ENCODE measurements at places on chromosomes 6 and 20.

DNA sequence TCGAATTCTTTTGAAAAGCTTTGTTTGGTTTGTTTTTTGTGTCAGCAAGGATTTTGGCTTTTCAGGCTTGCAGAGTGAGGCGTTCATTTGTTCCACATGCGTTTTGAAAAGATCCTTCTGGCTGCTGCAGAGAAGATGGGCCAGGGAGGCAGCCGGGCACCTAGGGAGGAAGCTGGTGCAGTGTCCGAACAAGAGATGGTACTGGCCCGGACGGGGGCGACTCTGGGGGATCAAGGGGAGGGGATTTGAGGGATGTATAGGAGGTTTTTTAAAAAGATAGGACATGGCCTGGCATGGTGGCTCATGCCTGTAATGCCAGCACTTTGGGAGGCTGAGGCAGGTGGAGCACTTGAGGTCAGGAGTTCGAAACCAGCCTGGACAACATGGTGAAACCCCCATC, 55.3 kb downstream of the DLGAP4 start:
- DNase-seq, result no peak

DNA sequence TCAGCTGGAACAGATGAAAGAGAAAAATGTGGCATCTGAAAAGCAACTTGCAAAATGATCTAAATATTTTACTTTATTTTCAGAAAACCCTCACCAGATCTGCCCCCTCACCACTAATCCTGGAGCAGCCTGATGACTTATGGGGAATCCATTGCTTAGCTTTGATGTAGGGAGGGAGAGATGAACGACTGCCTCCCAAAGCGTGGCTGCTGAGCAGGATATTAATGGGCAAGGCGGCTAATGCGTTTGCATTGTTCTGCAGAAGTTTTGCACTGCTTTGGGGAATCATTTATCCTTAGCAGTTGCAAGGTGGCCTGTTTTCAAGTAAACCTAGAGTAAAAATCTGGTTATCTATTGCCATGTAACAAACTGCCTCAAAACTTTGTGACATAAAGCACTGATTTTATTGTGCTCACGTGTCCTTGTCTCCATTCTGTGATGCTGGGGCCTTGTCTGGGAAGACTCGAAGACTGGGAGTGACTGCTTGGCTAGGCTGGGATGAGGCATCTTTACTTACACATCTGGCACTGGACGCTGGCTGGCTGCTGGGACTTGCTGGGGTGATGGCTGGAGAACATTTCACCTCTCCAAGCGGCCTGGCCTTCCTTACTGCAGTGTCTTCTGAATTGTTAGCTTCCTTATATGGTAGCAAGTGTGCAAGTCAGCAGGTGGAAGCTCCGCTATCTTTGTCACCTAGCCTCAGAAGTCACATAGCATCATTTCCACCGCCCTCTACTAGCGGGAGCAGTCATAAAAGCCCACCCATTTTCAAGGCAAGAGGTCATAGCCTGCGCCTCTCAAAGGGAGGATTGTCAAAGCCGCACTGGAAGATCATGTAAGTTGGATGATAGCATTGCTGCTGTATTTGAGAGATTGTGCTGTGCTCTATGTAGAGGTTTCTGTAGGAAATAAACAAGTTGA, 313.2 kb downstream of the NRN1 start:
- DNase-seq, result no peak

DNA sequence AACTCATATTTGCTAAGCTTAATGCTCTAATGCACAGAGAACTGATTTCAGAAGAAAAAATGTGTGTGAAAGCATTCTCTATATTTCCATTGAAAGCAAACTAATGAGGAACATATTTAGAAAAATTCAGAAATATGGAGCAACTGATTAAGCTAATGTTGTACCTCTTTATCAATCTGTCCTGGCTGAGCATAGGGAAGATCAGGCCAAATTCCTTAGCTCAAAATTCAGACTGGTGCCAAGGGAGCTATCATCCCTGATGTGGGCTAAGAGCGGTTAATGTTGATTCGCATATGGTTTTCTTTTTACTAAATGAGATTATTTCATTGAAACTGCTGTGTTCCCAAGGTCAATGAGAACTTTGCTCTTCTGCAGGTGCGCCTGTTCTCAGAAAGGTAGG, 93.9 kb upstream of the HS3ST5 start:
- DNase-seq, result no peak

DNA sequence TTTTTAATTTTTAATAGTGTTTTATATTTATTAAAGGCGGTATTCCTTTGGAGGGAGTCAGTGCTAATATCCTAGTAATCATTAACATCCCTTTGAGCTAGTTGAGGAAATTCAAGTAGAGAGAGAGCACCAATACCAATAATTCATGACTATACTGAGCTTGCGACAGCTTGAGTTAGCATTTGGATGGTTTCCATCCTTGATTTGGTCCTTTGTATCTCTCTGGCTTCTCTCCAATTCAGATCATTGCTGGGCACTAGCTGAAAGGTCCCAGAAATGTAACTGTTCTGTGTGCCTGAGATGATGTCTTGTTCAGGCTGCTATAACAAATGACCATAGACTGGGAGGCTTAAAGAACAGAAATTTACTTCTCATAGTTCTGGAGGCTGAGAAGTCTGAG, 77.0 kb downstream of the RNF144B start:
- no peak for DNase-seq

DNA sequence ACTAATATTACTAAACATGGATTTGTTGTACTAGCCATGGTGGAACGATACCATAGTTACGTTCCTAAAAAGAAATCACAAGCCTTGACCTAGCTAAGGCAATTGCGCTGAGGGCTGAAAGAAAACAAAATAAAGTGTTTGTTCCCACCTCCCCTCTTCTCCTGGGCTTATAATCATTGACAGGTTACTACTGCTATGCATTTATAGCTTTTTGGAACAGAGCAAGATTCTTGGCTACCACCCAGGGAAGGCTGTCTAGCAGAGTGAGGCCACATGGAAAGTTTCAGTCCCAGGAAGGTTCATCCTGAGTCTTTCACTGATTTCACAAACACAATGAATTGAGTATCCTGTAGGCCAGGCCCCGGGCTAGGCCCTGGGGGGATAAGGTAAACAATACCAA, 84.6 kb downstream of the TMEM170B start:
- DNase-seq, result no peak

DNA sequence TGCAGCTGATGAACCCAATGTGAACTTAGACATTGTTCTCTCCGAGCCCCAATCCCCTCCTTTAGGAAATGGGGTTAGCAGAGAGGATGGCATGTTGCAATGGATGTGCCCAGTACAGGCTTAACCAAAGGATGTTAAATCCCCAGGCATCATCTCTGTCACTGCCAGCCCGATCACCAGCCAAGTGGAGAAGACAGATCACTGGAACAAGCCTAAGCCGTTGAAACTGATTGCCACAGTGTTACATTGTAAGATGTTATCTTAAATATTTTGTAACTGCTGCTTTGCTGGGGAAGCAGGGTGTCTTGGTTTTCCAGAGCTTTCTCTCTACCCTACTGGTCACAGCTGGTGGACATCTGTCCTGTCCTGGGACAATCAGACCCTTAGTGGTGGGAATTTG, 783.4 kb upstream of the CHD6 start:
- DNase-seq, result no peak

DNA sequence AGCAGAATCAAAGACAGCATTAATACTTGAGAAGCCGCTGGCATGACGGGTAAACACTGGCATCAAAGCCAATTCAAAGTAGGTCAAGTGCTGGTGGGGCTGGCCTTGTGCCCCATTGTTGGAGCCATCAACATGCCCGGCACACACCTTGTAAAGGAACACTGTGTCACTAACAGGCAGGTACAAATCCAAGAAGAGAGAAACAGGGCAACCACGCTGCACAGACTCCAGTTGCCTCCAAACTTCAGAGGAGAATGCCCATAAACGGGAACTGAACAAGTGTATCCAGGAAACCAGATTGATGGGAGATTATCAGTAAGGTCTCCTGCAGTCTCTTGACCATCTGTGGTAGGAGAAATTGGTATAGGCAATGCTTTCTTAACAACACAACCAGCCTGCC, 127.0 kb upstream of the STXBP5 start:
- DNase-seq, result no peak

DNA sequence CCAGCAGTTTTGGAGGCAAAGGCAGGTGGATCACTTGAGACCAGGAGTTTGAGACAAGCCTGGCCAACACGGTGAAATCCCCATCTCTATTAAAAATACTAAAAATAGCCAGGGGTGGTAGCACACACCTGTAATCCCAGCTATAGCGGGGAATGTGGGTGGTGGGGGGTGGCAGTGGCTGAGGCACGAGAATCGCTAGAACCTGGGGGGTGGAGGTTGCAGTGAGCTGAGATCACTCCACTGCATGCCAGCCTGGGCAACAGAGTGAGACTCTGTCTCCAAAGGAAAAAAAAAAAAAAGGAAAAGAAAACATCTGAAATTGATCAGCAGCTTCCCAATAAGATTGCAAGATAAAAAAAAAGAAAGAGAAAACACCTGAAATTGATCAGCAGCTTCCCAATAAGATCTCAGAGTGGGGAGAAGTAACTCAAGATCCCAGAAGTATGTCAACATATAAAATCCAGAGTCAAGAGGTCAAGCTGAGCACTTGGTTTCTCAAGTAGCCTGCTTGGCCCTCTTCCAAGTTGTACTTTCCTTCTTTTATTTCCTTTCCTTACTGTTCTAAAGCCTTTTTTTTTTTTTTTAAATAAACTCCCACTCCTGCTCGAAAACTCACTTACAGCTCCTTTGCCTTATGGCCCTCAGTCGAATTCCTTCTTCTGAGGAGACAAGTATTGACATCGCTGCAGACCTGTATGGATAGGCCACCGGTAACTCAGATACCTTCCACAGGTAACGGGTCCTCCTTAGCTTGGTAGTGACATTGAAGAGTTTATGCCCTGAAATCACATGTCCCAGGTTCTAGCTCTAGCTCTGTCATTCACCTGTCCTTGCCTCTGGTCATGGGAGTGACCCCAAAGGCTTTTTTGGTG, 368.5 kb upstream of the SYNCRIP start:
- DNase-seq, result no peak

DNA sequence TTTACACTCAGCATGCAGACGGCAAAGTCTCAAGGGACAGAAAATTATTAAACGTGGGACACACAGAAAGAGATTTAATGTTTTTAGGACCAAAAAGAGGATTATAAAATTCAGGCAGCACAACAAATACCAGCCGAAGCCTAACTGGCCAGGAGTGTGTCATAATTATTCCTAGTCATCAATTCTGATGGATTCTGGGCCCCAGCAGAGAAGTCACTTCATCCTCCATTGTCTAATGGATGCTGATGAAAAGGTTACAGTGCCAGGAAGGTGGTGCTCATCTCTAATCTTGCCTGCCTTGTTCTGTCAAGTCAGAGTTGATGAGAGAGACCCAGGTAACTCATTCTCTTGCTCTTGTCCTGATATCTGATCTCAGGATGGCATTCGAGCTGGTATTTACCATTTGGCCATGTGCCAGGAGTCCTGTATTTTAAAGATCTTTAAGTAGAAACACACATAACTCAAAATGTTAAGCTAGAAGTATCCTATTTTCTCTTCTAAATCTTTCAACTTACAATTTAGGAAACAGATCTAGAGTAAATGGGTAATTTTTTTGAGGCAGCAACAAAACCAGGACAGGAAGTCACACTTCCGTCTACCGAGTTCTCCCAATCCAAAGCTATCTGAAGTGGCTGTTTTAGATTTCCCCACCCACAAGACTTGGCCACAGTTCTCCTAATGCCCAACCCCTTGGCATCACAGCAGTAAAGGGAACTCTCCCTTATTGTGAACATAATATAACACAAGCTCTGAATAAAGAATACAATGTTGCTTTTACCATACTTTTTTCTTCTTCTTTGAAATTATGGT, 50.0 kb downstream of the ADAT2 start:
- DNase-seq, result peak; percentile 14

GRCh38 chr6:166559211-166559610, 27.3 kb downstream of the RAMACL start:
- peak; percentile 81 for DNase-seq

GRCh38 chr6:140073456-140073855, 699.0 kb upstream of the CITED2 start:
- DNase-seq, result peak; percentile 92

- DNase-seq, result no peak
Observed at GRCh38 chr6:582370-582769, 74.5 kb downstream of the HUS1B start.

DNA sequence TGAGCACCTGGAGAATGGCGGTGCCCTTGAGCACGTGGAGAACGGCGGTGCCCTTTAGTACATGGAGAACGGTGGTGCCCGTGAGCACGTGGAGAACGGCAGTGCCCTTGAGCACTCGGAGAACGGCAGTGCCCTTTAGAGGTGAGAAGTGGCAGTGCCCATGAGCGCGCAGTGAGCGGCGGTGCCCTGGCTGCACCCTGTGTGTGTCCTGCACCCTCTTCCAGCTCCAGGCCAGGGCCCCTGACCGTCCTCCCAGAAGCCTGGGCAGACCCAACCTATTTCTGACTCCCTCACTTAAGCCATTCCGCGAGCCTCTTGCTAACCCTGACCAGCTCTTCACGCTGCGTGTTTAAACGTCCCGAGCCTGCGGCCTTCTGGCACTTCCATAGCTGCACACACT, 151.3 kb downstream of the DLL1 start:
- no peak for DNase-seq

GRCh38 chr6:139751179-139751578, 376.7 kb upstream of the CITED2 start:
- DNase-seq, result no peak

DNA sequence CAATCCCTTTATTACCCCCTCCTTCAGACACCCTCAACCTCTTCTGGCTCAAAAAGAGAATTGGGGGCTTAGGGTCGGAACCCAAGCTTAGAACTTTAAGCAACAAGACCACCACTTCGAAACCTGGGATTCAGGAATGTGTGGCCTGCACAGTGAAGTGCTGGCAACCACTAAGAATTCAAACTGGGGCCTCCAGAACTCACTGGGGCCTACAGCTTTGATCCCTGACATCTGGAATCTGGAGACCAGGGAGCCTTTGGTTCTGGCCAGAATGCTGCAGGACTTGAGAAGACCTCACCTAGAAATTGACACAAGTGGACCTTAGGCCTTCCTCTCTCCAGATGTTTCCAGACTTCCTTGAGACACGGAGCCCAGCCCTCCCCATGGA, 2.2 kb downstream of the TNF start:
- no peak for DNase-seq

DNA sequence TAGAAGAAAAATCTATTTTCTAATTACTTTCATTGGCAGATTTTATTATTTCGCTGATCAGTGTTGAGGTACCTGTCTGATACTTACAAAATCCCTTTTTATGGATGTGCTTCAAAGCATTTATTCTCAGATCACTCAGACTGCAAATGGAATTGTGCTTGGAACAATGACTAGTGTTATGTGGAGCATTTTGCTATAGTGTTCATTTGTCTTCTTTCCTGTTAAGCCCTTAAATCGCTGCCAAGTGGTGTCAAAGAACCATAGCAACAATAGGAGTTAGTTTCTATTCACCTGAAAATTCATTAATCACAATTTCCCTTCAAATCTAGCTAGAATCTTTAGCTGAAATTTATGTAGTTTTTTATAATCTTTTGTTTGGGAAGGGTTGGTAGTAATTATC, 29.8 kb downstream of the SMPDL3A start:
- no peak for DNase-seq

- no peak for DNase-seq
Observed at GRCh38 chr6:88629838-88630494, 333.5 kb downstream of the RNGTT start.

DNA sequence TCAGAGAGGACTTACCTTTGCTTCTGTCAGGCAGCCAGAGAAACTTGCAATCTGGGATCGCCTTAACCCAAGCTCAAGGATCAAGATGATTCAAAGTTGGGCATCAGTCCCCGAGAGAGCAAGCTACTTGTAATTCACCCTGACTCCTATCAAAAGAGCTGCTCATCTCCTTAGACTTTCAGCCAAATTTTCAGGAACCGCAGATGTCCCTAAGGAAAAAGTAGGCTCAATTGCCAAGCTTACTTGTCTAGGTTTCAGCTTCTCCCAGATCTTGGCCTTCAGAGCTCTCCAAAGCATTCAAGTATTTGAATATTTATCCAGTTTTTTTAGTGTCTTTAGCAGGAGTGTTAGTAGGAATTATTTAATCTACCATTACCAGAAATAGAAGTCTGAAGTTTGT, 434.1 kb upstream of the MMS22L start:
- DNase-seq, result no peak

Data from cardiac fibroblast (primary cell).